ENCODE measurements at places on chromosomes 13 and 19.
A peak's percentile ranks its signal among the peaks of the same experiment; 100 is the strongest.

DNA sequence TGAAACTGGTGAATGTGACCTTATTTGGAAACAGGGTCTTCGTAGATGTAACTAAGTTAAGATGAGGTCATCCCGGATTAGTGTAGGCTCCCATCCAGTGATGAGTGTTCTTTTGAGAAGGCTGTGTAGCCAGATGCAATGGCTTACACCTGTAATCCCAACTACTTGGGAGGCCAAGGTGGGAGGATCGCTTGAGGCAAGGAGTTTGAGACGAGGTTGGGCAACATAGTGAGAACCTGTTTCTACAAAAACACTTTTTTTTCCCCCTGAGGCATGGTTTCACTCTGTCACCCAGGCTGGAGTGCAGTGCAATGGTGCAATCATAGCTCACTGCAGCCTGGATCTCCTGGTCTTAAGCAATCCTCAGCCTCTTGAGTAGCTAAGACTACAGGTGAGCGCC is 36.4 kb downstream of the FBN3 start:
- DNase-seq: no peak

DNA sequence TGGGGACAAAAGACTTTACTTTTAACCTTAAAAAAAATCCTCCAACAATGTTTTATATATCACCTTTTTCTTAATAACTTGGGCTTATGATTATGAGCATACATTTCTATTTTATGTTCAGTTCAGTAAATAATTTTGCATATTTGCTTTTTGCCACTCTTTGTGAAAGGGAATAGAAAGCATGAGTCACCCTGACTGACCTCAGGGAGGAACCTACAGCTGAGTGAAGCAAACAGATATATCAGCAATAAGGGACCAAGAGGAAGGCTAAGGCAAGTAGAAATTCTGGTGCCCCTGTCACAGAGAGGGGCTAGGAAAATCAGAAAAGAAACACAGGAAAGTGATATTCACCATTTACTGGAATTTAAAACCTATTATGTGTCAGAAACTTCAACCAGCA is 37.2 kb upstream of the SOHLH2 start:
- no peak for DNase-seq

- DNase-seq: no peak
Observed at GRCh38 chr19:13152974-13153568, 2.9 kb downstream of the IER2 start.

DNA sequence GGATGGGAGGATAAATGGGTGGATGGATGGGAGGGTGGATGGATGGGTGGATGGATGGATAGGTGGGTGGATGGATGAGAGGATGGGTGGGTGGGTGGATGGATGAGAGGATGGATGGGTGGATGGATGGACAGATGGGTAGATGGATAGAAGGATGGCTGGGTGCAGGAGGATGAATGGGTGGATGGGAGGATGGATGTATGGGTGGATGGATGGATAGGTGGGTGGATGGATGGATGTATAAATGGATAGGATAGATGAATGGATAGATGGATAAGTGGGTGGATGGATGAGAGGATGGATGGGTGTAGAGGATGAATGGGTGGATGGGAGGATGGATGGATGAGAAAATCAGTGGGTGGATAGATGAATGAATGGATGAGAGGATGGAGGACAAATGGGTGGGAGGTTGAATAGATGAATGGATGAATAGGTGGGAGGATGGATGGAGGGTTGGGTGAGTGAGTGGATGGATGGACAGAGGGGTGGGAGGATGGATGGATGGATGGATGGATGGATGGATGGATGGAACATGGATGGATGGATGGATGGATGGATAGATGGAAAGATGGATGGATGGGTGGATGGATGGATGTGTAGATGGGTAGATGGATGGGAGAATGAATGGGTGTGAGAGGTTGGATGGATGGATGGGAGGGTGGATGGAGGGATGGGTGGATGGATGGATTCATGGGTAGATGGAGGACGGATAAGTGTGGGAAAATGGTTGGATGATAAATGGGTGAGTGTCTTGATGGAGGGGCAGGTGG is 35.9 kb upstream of the ONECUT3 start:
- DNase-seq: no peak

DNA sequence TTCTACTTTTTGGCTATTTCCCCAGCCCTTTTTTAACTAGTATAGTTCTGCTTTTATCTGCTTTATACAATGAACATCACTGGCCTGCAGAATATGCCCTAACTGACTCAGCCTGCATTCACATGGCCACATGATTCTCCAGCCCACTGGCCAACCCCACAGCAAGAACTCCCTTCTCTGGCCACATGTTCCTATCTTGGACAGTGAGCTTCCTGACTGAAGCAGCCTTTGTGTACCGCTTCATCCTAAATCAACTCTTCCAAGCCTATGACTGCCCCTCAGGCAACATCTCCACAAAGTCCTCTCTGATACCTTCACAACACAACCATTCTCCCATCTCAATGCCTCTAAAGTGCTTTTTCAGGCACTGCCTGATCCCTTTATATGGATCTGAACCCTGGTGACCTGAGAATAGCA is 214.1 kb downstream of the COL4A1 start:
- no peak for DNase-seq

DNA sequence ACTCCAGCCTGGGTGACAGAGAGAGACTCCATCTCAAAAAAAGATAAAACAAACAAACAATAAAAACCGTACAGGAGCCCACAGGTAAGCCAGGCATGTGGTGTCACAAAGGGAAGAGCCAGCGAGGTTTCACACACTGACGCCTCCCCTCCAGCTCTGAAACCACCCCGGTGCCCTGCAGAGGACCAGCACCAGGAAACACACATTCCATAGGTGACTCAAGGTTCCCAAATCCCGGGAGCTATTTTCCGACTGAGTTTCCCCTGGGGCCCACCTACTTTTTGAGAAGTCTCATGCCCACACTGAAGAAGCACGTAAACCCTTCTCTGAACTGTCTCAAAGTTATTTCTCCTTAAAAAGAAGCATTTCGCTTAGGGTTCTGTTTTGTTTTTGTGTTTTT is 40.3 kb downstream of the RHPN2 start:
- DNase-seq: no peak

DNA sequence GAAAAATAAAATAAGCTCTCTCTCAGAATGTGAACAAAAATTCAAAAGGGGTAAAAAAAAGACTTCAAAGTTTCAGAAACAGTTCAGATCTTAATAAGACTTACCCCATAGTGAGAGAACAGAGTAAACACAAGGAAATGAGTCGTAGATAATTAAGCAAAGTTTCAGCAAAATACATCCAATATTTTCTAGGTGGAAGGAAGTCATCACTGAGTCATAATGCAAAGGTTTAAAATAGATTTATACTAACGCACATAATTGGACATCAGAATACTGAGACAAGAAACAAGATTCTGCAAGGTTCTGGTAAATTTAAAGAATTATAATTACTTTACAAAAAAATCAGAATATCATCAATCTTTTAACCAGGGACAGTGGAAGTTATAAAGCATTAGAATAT is 1370.7 kb upstream of the ATXN8OS start:
- DNase-seq: no peak

- no peak for DNase-seq
Observed at GRCh38 chr19:16509141-16510061, 13.2 kb downstream of the C19orf44 start.

DNA sequence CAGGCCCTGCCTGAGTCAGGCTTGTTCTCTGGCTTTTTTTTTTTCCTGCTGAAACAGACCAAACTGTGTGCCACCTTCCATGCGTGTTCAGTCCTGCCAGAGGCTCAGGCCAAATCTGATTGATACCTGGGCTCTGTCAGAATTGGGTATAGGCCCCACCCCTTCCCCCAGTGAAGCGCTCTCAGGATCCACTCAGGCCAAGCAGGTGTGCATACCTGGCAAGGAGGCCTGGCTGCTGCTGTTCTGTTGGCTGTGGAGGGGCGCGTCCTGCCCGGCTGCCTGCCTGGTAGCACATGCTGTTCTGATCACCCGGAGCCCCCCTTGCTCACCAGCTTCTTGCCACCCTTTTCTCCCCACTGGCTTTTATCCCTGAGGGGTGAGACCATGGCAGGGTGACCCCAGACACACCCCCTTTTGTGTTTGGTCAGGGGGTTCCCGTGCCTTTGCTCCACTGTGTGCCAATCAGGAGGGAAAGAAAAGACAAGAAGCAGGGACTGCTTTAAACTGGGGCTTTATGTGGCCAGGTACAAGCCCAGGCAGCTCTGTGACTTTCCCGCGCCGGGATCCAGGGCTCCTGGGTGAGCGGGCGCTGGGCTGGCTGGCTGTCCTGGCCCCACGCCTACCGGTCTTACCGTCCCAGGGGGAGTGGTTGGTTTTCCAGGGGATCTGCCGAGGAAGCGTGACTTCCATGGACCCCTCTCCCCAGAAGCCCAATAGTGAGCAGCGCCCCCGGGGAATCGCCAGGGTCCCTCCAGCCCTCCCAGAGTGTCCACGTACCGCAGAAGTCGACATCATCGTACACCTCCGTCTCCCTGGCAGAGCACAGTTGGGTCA is 12.7 kb downstream of the PRAM1 start:
- no peak for DNase-seq

- no peak for DNase-seq
Observed at GRCh38 chr19:44005973-44006372, 3.2 kb downstream of the ZNF230 start.

- DNase-seq: peak; percentile 6
Observed at GRCh38 chr19:37902668-37903067, 3.7 kb downstream of the WDR87 start.

GRCh38 chr19:48784527-48784926 is 26.3 kb downstream of the BCAT2 start:
- no peak for DNase-seq

GRCh38 chr19:532561-533363 is 1.2 kb downstream of the CDC34 start:
- DNase-seq: peak; percentile 36

- DNase-seq: no peak
Observed at GRCh38 chr19:36547001-36547732, 19.1 kb upstream of the ZNF260 start.

- DNase-seq: peak; percentile 9
Observed at GRCh38 chr19:24052811-24053210, 34.2 kb upstream of the ZNF254 start.

GRCh38 chr19:17260842-17261325 is 3.7 kb downstream of the USHBP1 start:
- no peak for DNase-seq

All from GM04503 (cell line).